ENCODE measurements at places on chromosomes 5 and 9.

GRCh38 chr9:134028076-134028475 is 2.8 kb downstream of the BRD3OS start:
- no peak for DNase-seq

DNA sequence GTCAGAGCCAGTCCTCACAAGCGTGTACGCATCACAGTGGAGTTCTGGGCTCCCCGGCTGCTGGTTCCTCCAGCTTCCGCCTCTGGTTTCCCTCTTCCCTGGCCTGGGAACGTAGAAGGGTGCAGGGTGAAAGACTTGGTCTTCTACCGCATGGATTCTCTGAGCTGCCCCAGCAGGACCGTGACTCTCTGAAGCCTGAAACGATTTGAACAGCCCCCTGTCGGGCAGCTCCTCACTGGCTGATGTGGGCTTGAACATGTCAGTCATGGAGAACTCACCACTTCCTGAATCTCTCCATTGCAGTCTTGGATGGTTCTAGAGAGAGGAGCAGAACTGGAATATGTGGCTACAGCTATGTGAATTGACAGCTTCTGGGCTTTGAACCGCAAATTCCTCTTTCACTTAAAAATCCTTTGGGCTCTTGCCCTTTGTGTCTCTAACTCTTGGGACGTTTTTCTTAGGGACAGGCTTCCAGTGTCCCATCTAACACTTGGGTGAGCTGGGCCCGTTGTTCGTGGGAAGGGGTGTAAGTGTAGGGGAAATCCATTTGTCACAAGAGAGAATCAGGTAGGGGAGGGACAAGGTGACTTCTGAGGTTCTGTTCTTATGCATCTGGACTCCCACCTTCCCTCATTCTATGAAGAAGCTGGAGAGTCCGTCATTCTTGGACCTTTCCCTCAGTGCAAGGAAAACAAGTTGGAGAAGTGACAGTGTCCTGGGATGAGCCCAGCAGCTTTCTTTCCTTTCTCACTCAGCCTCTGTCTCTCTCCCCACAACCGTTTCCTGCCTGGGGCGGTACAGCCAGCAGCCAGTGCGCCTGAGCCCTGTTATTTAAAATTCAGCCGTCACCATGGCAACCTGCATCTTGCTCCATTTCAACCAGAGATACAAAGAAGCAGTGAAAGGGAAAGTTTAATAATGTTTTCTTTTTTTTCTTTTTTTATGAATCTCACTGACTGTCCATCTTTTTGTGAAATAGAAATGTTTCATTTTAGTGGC is 84.7 kb downstream of the PTTG1 start:
- peak; percentile 60 for DNase-seq

DNA sequence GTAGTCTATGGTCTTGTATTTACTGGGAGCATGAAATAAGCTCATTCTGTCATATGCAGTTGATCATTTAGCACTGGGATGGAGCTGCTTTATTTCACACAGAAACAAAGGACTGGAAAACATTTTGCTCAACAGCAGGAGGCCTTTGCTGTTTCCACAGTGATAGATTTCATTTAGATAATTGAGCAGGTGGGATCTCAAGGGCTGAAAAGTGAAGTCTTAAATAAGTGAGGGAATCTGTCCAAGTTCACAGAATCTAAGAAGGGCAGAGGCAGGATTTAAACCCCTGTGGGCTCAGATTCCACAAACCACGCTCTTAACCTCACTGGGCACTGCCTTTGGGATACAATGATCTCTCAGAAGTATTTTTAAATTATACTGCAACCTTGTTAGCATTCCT is 47.8 kb downstream of the PRLR start:
- DNase-seq, result no peak

DNA sequence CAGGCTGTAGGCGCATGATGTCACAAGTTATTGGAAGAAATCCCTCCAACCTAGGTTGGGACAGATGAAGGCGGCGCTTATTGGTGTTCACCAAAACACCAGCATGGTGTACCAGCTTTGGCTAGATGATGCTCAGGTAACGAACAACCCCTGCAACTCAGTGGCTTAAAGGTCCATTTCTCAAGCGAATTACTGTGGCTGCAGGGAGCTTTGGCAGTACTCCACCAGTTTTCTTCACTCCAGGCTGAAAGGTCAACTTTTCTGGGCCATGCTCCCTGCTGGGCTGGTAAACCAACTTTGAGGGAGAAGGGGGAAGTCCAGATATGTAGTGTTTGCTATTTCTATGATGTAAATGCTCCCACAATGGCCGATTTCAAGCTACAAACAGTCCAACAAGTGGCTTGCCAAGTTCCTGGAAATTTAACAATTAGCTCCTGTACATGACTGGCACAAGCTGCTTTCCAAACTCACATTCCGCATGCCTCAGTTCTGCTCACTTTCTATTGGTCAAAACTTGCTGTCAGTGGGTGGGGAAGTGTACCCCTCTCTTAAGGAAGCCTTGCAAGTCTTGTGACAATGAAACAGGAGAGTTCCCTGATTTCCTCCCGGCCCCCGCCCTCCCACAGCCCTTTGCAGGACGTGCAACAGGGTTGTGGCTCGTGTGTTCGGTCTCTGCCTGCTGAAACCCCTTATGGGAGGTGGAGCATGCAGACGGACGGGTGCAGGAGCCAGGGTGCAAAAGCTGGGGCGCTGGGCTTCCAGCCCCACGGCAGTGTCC is 588 bp upstream of the ZBED3 start:
- no peak for DNase-seq

DNA sequence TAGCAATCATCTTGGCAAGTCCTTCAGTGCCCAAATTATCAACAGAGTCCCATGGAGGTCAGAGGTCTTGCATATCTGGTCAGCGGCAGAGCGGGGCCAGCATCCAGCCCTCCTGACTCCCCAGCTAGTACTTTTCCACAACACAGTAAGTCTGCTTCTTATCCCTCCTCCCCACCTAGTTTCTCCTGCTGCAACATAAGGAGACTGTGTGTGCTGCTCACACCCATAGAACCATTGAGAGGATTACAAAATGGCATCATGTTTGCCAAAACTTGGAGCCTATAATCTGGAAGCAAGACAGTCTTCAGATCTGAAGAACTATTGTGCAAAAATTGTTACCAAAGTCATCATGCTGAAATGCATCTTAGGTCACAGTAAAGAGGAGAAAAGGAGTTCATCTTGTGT is 125.8 kb upstream of the ZNF366 start:
- no peak for DNase-seq

DNA sequence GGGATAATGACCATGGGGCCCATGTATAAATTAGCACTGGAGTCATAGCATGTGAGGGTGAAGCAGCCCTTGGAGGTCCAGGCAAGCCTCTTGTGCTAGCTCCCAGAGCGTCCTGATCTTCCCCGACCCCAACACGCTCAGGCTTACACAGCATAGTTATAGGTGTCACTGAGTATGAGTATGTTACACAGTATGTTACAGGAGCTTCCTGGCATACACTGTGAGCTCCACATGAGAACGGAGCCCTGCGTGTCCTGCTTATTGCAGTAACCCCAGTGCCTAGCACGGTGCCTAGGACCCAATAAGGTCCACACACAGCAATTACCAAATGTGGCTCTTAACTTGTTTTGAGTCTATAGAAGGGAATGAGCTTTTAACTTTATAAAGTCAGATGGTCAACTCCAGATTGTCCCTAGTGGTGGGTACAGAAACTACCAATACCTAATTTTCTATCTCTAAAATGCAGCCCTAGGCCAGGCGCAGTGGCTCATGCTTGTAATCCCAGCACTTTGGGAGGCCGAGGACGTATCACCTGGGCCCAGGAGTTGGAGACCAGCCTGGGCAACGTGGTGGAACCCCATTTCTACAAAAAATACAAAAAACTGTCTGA is 64.1 kb downstream of the PLAC8L1 start:
- no peak for DNase-seq

- DNase-seq, result no peak
Observed at GRCh38 chr9:76586390-76587314, 127.7 kb downstream of the GCNT1 start.

DNA sequence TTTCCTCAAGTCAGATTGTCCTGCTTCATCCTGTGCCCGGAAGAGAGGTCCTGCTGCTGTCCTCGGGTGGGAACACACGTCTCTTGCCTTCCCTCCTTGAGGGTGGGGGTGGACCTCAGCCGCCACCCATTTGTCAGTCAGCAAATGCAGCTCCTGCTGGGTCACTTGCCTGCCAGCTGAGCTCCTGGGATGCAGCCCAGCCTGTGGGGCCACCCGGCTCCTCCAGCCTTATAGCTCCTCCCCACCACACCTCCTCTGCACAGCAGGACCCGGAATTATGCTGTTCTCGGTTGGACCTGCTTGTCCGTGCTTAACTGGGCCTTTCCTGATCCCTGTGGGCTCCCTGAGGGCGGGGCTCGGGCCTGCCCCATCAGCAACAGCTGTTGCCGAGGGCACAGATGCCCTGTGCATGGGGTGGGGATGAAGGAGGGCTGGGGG is 52.7 kb downstream of the RXRA start:
- DNase-seq, result no peak

- DNase-seq, result no peak
Observed at GRCh38 chr5:38931731-38932130, 85.9 kb downstream of the OSMR start.

DNA sequence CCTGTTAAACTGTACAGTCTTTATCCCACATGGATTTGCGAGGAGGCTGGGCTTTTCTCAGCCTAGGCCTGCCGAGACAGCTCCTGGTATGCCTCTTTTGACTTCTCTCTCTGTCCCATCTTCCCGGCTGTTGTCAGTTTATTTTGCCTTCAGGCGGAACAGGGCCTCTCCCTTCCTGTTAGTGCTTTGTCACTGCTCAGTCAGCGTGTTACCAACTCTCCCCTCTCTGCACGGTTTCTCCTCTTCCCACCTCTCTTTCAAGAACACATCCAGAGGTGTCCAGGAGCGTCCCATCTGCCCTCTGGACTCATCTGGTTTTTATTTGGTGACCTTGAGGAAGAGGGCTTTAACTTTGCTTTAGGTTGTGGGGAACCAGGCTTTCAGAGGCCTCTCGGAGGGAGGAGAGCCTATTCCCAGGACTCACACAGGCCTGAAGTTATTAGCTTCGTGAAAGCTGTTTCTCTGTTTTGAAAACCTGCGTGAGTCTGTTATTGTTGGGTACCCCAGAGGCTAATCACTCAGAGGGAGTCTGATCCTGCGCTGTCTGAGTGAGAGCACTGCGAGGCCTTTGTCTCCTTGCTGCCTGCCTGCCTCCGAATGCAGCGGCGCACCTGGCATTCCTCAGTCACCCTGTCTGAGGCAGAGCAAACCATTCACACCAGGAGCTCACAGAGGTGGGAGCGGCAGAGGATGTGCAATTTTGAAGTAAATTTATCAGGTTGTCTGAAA is 234.4 kb upstream of the MPDZ start:
- DNase-seq, result no peak

DNA sequence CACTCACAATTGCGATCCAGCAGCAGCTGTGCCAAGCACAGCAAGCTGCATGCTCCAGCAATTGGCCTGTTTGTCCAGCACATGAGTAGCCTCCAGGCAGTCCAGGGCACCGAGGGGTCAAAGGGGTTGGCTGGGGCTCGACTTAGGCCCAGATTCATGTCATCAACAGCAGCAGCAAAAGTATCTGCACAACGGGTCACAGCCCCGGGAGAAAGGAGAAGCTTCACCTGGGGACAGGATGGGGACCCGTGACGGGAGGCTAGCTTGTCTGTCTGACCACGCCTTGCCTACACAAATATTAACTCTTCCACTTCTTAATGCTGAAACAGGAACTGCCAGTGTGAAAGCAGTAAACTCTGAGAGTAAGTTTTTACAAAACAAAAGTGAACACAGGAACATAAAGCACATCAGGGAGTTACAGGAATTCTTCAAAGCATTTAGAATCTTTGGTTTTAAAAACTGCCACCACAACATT is 191.2 kb downstream of the PIK3R1 start:
- DNase-seq, result no peak

- no peak for DNase-seq
Observed at GRCh38 chr5:3393122-3393919, 202.3 kb upstream of the IRX1 start.

- no peak for DNase-seq
Observed at GRCh38 chr9:19451240-19452087, 42.7 kb downstream of the ACER2 start.

DNA sequence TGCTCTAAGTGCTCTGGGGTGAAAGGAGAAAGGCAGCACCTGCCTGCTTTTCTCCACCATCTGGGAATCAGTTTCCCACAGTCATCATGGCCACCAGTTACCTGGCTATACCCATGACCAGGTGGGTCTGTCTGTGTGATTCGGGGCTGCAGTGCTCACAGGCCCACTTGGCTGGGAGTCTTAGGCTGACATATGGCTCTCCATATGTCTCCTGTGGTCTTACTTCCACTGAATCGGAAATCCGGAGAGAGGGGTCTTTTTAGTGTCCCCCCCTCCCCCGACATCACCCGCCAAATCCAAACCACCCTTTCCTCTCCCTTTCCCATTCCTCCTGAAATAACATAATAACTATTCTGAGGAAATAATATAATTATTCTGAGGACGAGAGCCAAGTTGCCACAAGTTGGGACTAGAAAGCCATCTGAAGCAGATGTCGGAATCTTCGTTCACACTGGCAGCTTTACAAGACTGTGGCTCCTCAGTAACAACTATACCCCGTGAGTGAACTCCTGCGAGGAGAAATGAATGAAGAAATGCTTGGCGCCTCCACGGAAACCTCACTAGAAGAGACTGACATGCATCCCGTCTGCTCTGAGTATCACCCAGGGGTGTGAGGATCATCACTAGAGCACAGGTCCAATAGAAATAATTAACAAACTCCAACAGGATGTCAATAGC is 143.4 kb downstream of the MYO10 start:
- no peak for DNase-seq

DNA sequence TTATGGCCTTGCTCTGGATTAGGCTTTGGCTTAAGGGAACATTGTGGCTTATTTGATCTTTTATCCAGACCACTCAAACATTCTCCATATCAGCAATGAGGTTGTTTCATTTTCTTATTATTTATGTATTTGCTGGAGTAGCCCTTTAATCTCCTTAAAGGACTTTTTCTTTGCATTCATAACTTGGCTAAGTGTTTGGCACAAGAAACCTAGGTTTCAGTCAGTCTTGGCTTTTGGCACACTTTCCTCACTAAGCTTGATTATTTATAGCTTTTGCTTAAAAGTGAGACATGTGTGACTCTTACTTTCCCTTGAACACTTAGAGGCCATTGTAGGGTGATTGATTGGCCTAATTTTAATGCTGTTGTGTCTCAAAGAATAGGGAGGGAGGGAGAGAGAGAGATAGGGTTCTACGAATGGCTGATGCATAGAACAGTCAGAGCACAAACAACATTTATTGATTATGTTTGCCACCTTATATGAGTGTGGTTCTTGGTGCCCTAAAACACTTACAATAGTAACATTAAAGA is 2265.3 kb upstream of the C9orf72 start:
- DNase-seq, result no peak
